ENCODE measurements at places on chromosomes 1 and 21.

DNA sequence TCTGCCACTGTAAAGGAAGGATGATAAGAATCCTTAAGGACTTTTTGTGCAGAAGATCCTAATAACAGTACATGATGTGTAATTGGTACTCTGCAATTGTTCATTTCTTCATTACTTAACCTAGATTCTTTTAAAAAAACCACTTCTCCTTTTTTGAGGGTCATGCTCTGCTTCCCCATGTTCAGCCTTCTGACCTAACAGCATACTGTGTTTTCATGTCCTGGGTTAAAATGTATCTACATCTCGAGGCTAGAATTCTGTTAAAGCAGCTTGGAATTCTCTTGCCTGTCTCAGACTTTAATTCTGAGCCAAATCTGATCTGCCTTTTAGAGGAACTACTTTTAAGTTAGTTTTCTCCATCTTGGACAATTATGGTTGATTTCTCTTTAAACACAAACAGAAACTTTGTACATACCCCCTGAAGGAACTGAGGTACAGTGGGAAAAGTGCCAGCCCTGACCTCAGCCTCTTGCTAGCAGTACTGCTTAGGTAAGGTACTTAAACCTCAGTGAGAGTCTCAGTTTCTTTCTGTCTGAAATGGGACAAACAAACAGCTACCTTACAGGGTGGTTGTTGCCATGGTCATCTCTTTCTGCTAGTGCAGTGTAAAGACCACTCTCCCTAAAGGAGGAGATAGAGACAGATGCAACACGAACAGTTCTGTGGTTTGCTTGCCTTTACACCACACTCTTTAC lies 103.2 kb upstream of the DYNLT5 start:
- no peak for DNase-seq

DNA sequence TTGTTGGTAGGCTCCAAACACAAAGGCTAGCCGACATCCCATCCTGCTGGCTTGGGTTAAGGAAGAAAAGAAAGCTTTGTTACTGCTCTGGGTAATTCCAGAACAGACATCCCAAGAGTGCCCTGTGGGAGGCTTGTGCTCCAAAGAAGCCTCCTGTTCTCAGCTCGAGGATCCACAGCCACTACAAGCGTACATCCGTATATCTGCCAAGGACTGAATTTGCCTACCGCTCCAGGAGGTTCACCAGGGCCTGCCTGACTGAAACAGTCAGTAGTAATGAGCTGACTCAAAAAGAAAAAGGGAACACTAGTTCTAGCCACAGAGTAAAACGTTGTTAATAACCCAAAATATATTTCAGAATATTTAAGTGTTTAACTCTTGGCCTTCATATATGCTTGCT lies 24.8 kb upstream of the MUTYH start:
- no peak for DNase-seq

DNA sequence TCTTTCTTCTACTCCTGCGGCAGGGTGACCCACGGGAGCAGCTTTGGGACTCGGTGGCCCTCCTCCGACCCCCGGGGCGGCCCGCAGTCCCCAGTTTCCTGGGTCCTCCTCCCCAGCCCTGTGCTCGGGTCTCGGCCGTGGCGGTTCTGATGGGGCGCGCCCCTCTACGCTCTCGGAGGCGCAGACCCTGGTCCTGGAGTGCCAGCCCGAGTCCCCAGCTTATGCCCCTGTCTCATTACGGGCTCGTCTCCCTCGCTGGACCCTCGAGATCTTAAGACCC lies 430 bp downstream of the BTG2 start:
- peak; percentile 61 for DNase-seq

DNA sequence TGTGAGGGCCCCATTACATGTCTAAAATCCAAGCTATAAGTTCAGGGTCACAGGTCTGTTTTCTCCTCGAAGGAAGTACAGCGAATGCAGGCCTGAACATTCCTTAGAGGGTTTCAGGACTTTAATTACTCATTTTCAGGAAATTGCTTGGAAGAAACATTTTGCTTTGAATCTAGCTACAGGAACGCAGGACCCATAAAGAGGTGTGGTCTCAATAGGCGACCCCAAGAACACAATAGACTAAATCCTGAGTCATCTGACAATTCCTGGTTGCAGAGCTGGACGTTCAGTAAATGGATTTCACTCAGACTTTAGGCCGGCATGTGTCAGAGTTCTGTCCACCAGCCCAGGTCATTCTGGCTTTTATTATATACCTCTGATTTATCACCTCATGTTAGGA lies 1.0 kb upstream of the ERG start:
- no peak for DNase-seq

- no peak for DNase-seq
These were observed 13.4 kb upstream of the LRRC47 start for GRCh38 chr1:3809680-3810079.

DNA sequence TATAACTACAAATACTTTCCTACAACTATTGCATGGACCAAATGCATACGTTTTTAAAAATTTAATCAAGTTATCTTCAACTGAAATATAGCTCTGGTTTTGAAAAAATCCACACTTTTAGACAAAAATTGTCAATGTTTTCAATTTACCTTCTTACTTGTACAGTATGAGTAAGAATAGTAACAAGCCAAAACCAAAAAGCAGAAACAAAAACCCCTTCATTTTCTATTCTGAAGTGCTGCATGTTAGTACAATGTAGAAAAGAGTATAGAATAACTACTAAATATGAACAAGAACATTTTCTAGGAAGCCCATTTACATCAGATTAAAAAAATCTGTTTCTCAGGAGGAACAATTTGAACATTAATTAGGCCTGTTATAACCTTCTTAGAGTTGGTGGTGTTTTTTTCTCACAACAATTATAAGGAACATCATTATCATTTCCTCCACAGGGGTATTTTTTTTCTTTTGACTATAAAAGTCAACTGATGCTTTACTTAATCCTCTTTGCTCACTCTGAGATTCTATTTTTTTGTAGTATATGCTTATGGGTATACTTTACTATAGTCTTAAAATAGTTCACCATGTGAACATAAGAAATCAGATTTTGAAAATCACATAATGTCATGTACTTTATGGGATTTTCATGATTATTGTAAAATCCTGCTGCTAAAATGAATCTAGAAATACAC lies 475.4 kb downstream of the PTBP2 start:
- DNase-seq, result no peak

GRCh38 chr1:22204989-22205913 lies 62.4 kb upstream of the WNT4 start:
- DNase-seq, result no peak

- no peak for DNase-seq
These were observed 10.1 kb downstream of the ADPRS start for GRCh38 chr1:36098650-36099365.

GRCh38 chr1:54884768-54885167 lies 2.2 kb downstream of the DHCR24 start:
- DNase-seq, result peak; percentile 98

DNA sequence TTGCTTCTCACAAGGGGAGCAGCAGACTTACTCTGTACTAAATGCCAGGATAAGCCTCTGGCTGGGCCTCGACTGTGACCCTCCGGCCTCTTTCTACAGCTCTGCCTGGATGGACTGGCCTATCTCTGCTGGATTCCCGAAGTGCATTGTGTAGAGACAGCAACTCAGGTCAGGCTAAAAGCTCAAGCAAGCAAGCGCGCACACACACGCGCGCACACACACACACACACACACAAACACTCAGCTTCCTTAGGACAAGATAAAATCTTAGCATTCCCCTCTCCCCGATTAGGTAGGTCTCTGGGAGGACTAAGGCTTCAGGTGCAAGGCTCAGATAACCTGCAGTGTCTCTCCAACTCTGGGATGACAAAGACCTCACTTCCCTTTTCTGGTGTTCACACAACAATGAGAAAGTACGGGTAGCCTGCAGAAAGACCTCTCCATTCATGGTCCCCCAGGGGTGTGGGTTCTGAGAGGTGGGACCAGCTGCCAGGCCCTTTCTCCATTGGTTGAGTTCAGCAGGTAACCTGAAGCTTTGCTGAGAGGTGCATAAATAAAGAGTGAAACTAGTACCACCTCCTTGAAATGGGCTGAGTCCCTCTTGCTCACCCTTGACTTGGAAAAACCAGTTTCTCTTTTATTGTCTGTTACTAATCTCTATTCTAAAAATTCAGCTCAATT lies 155.1 kb upstream of the CAMK1G start:
- DNase-seq, result no peak

GRCh38 chr21:43882952-43883545 lies 18.0 kb downstream of the AGPAT3 start:
- no peak for DNase-seq

DNA sequence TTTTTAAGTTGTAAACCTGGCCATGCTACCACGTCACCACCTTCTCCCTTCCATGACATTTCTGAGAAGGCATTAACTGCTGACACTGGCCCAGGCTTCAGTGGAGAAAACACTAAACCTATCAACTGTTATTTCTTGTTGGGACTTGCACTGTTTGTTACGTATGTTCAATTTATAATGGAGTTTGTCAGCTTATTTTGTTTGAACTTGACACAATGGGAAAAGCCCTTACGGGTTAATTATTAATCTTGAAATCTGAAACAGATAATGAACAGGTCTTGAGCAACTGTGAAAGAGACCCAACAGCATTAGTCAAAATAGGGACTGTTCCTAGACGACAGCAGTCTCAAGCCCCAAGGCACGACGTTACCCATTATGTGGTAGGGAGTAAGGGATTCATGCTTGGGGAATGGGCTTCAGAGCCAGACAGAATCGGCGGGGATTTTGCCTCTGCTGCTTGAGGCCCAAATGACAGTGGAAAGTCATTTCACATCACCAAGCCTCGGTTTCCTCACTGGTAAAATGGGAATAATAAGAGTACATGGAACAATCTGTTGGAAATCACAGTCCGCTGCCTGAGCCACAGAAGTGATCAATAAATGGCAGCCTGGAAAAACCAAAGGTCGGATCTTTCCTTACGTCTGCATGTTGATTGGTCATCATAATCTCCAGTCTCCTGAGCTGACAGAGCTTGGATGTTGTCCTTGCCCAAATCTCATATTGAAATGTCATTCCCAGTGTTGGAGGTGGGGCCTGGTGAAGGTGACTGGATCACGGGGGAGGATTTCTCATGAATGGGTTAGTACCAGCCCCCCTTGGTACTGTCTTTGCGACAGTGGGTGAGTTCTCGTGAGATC lies 44.5 kb downstream of the TIAM1 start:
- no peak for DNase-seq

DNA sequence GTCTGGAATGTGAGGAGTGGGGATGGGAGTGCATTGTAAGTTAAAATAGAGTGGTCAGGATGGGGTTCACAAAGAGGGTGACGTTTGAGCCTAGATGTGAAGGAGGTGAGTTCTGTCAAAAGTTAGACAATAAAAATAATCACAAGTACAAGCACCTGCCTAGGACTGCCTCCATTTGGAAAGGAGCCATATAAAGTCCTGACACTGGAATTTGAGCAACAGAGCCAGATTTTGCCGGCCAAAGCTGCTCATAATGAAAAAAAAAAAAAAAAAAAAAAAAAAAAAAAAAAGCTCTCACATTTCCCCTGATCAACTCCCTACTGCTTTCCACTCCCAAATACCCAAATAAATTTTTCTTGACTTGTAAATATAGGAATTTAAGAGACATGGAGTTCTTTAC lies 4.1 kb downstream of the PALMD start:
- no peak for DNase-seq

DNA sequence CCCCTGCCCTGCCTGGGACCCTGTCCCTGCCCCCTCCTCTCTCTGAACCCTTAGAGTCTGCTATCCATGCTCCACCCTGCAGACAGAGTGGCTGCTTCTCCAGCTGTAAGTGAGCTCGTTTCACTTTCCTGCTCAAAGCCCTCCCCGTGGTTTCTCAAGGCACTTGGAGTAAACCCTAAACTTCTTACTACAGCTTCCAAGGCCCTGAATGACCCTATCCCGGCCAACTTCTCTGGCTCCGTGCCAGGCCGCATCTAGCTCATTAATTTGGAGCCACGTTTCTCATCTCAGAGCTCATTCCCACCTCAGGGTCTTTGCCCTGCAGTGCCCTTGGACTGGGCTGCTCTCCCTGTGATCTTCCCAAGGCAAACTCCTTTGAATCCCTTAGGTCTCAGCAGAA lies 235.1 kb upstream of the RUNX1 start:
- peak; percentile 60 for DNase-seq

DNA sequence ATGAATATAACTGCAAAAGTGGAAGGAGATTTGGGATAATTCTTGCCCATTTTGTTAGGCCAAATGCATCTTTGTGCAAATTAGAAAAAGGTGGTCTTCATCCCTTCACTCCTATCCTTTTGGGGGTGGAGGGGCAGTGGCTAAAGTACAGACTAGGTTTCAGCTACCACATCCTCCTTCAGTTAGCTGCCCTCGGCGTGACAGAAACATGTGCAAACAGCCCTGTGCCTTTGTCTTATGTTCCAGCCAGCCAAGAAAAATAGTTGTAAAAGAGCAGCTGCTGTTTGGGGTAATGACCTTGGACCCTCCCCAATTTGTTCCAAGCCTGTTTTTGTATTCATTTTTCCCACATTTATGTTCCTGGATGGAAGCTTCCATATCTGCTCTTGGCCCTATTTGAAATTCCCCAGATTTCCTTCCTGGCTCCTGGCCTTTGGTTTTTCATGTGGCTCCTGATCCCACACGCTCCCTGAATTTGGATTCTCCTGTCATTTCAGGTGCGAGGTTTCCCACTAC lies 8.3 kb upstream of the LGALS8 start:
- DNase-seq, result no peak

- DNase-seq, result no peak
These were observed 826.1 kb downstream of the MRPL39 start for GRCh38 chr21:24781146-24781545.

DNA sequence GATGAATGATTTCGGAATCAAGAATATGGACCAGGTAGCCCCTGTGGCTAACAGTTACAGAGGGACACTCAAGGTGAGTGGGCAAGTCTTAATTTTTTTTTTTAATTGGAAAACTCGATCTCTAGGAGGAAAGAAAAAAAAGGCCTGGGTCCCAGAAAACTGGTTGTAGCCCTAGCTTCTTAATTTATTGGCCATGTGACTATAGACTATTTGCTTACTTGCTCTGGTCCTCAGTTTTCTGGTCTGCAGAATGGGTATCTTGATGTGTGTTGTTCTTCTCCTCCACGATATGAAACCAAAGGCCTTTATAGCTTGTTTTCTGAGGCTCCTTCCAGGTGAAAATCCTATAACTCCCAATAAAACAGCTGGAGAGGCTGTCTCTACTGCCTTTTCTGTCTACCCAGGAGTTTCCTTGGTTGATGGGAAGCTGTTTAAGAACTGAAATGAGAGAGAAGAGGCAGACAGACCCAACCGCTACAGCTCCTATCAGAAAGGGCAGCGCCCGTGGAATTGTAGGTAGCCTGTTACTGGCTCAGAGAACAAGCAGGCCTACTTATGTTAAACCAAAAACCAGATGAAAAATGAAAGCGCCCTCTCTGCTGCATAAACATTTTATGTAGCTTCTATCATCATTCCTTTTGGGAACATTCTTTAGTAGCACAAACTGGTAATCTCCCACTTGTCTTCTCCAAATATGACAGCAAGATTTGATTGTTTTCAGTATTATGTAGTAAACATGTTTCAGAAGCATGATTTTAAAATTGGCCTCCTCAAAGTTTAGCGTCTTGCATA lies 4.5 kb downstream of the ETS2 start:
- no peak for DNase-seq

- DNase-seq, result no peak
These were observed 472.3 kb upstream of the VAMP3 start for GRCh38 chr1:7298749-7299151.
